Right forelimb (tissue), 1 donor: ENCODE measurements at places on chromosomes 16 and 17.

DNA sequence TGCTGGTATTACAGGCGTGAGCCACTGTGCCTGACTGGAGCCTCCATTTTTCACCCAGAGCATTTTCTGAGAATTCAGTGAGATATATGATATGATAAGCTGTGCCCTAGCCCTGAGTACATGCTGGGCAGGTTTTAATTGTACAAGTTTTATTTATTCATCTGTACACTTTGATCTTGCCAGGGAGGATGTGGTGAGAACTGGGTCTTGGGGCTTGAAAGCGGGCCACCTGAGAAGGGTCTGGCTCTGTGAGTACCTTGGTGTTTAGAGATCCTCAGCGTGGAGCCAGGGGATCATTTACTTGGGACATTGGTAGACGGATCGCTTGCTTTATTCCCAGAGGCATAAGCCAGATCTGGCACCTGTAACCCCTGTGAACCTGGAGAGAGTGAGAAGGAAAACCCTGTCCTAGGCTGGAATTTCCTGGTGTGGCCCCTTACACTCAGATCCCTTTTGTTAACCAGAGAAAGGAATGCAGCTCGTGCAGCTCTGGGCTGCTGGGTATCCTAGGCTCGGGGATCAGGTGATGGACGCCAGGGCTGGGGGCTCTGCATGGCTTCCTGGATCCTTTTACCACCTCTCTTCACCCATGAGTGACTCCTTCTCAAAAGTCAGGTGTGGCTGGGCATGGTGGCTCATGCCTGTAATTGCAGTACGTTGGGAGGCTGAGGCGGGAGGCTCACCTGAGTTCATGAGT, 91.9 kb downstream of the ABCC1 start:
- DNase-seq: no peak

- no peak for DNase-seq
Observed at GRCh38 chr17:49108318-49108717, 24.3 kb upstream of the B4GALNT2 start.

DNA sequence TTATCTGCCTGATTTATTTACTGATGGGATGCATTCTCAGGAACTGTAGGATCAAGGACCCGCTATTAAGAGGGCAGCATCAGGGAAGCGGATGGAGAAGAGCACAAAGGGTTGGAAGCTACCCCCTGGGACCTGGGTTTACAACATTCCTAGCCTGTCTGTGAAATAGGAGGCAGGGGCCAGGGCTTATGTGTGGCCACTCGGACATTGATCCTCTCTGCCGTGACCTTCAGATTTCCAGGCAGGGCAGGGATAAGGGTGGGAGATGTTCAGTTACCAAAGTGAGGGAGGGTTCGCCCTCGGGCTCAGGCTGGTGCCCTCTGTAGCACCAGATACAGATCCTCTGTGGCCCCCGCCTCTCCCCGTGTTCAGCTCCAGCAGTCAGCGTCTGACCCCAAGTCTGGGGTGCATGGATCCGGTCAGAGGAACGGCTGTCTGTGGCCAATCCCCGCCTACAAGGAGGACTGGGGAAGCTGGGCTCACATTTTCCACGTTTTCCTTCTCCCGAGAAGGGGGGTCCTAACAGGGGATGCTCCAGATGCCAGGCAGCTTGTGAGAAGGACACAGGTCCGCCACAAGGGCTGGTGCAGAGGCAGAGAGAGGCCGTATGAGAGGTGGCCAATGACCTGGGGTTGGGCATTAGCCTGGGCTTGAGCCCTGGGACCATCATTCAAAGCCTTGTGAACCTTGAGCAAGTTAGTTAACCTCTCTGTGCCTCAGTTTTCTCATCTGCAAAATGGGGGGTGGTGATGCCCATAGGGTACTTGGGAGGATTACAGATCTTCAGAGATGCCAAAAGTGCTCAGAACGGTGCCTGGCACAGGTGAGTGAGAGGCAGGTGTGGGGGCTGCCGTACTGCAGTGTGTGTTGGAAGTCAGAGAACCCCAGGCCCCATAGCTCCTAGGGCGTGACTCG, 48.3 kb downstream of the ATP2C2 start:
- DNase-seq: no peak

DNA sequence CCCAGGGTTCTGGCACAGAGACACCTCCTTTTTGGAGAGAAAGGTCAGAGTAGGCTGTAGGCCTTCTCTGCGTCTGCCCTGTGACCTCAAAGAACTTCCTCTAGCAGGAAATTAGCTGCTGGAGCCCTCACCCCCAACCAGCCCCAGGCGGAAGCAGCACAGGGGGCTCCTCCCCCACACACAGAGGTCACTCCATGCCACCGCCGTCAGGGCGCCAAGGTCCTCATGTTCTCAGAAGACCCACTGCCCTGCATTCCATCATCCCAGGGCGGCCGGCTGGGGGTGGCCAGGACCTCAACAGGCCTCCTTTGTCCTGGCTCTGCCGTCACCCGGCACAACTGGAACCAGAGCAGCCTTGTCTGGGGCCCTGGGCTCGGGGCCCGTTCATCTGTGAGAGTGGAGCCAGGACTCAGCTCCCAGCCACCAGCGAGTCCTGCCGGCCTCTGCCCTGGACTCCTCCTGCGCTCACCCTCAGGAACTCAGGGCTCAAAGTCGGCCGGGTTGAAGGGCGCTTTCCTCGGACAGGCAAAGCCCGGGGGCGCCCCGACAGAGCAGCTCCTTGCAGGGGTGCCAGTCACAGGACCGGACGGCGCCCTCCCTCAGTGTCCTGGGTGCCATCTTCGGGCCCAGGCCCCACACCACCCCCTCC, 1.2 kb downstream of the TMC6 start:
- no peak for DNase-seq

GRCh38 chr16:65002265-65002664, 119.6 kb downstream of the CDH11 start:
- DNase-seq: no peak

GRCh38 chr17:297758-298157, 54.8 kb downstream of the RPH3AL start:
- DNase-seq: no peak

DNA sequence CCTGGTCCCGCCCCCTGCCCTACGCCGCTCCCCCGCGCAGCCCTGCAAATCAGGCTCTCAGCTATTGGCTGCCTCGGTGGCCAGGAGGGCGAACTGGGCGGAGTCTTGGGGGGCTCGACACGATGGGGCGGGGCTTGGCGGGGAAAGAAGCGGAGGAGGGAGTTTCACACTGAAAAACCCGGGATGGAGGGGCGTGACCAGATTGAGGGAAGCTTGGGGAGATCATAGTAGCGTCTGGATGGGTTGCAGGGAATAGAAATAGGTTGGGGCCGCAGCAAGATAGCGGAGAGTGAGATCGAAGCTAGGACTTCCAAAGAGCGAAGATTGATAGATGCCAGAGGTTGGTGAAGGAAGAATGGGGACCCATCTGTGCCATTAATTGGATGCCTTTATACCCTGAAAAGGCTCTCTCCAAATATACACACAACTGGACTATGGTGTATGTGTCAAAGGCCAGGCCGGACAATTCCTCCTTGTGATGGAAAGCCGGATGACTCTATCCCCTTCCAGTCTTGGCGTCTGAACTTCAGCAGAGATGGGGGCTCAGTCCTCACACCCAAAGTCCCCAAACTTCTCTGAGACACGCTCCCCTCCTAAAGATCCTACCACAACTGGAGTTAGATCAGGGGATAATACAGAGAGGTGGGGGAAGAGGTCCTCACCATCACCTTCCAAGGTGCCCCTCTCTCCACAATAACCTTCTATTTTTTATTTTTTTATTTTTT, 376 bp upstream of the STAC2 start:
- peak; percentile 88 for DNase-seq

DNA sequence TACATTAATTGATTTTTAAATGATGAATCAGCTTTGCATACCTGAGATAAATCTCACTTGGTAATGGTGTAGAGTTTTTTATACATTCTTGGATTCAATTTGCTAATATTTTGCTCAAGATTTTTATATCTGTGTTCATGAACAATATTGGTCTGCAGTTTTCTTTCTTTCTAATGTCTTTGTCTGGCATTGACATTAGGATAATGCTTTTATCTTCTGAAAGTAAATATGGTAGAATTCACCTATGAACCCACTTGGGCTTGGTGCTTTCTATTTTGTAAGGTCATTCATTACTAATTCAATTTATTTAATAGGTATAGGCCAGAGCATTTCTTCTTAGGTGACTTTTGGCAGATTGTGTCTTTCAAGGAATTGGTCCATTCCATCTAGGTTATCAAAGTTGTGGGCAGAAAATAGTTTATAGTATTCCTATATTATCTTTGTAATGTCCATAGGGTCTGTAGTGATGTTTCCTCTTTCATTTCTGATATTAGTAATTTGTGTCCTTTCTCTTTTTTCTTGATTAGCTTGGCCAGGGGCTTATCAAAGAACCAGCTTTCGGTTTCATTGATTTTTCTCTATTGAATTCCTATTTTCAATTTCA, 45.6 kb downstream of the NACA2 start:
- no peak for DNase-seq

DNA sequence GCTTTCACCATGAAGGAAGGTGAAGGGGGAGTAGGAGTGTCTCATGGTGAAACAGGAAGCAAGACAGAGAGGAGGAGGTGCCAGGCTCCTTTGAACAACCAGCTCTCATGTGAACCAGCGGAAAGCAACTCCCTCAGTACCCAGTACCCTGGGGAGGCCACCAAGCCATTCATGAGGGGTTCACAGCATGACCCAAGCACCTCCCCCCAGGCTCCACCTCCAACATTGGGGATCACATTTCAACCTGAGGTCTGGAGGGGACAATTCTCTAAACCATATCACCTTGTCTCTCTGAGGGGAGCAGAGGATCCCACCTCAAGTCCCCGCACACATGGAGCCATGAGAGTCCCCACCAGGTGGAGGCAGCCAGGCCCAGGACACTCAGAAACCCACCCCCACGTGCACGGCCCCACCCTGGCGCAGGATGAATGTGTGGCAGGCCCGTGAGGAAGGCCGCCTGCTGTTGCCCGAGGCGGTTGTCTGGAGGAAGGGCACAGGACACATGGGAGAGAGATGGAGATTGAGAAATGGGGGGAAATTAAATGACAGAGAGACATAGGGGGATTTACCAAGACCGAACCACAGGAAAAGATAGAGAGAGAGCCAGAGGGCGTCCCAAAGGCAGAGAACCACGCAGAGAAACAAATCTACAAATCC, 85.9 kb downstream of the TMEM132E start:
- DNase-seq: no peak

GRCh38 chr16:3570420-3571062, 6.7 kb downstream of the NLRC3 start:
- no peak for DNase-seq

DNA sequence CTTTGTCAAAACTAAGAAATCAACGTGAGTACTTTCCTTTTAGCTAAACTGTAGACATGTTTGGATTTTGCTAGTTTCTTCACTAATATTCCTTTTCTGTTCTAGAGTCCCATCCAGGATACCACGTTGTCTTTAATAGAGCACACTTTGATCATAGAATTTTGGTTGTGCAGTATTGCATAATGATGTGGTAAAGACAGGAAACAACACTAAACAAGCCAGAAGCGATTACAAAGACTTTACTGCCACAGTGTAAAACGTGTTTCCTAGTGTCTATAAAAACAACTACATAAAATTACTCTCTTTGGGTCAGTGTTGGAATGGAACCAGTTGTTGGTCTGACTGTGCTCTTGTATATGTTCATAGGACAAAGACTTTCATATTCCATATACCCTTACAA, 19.3 kb downstream of the SHISA9 start:
- DNase-seq: no peak

GRCh38 chr17:44385287-44386181, 3.9 kb downstream of the ITGA2B start:
- peak; percentile 90 for DNase-seq

- DNase-seq: no peak
Observed at GRCh38 chr17:81365601-81366585, 29.4 kb upstream of the BAHCC1 start.

DNA sequence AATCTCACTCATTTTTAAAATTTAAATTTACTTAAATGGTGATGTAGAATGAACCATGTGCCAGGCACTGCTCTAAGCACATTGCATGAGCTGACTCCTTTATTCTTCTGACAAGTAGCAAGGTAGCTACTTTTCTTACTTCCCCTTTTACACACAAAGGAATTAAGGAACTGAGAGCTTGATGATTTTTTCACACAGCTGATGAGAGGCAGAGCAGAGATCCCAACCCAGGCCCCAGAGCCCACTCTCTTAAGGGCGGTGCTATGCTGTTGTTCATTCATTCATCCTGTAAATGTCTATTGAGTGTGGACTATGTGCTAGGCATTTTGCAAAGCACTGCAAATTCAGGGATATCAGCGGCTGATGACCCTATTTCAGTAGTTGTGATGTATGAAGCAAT, 17.9 kb downstream of the SEC14L5 start:
- DNase-seq: no peak

- peak; percentile 72 for DNase-seq
Observed at GRCh38 chr16:29139261-29139802, 154.5 kb downstream of the LAT start.

DNA sequence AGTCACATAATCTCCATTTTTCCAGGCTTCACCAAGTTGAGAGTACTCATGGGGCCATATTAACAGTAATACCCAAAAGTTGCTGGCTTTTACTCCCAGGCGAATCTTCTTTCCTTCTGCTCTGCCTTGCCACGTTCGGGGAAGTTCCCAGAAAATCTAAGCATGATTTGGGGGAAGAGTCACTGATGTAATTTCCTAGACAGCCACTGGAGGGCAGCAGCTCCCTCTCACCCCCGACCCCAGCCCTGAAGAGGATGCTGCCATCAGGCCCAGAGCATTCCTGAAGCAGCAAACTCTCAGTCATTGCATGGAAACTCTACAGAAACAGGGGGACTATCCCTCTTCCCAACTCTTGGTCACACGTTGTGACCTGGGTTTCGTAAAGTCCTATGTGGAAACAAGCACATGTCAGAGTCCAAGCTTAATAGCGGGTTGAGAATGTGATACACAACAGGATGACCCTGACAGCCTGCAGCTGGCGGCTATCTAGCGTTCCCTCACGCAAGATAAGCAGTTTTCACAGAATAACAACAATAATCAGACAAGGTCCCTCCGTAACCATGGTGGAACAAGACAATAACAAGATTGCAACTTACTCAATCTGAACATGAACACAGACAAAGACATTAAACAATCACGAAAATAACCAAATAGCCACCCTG, 43.8 kb upstream of the DHX40 start:
- DNase-seq: peak; percentile 58

DNA sequence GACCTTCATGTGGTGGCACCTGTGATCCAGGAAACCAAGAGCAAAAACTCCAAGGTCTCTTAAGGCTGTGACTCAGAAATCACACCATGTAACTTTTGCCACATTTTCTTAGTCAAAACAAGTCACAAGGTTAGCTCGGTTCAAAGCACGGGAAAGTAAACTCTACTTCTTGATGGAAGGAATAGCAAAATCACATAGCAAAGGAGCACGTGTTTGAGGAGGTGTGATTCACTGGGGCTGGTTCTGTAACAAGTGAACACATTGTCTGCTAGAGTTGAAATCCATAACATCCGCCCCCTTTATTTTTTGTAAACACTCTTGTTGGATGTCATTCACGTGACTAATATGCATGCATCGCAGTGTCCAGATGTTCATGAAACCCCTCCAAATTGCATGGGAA, 415.0 kb upstream of the MAF start:
- DNase-seq: no peak
